Stimulated activated CD4-positive, alpha-beta T cell treated with anti-CD3 and anti-CD28 coated beads, TNF-alpha, amount 100 ng/mL, for 4 hours (primary cell): ENCODE measurements at places on chromosomes 11 and 22.
A peak's percentile ranks its signal among the peaks of the same experiment; 100 is the strongest.

DNA sequence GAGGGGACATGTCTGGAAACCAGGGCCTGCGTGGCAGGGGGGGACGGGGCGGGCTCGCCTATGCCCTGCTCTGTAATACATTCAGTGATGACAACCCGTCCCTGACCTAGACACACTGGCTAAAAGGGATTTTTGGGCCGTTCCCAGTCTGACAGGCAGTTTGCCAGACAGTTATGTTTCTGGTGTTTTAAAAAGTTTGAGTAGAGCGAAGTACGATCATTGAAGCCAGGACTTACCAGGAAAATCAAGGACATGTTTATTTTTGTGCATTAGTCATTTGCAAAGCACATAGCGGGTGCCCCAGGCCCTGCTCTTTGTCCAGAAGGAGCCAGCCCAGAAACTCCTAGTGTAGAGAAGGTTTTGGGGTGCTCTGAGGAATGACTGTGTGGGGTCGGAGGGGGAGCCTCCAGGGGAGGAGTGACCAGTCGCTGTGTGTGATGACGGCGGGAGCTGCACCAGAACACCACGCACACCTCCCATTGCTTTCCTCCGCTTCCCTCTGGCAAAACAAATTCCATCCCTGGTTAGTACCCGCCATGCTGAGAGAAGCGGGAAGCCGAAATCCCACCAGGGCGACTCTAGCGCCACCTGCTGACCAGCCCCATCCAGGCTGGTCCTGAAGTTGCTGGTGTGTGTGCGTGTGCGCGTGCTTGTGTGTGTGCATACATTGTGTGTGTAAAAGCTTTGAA, 50.8 kb downstream of the FBLN1 start:
- peak; percentile 5 for DNase-seq

DNA sequence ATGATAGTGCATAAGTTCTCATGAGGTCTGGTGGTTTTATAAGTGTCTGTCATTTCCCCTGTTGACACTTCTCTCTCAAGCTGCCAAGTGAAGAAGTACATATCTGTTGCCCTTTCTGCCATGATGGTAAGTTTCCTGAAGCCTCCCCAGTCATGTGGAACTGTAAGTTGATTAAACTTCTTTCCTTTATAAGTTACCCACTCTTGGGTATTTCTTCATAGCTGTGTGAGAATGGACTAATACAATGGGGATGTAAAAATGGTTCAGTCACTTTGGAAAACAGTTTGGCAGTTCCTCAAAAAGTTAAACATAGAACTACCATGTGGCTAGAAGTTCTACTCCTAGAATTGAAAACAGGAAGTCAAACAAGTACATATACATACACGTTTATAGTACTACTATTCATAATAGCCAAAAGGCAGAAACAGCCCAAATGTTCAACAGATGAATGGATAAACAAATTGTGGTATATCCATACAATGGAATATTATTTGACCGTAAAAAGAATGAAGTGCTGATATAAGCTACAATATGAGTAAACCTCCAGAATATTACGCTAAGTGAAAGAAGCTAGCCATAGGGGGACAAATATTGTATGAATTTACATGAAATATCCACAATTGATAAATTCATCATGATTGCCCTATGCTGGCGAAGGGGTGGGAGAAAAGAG, 16.0 kb upstream of the DKK3 start:
- DNase-seq = no peak

- DNase-seq = no peak
These were observed 79.1 kb upstream of the AKIP1 start for GRCh38 chr11:8831861-8832260.

- DNase-seq = no peak
These were observed 5.0 kb upstream of the ZDHHC5 start for GRCh38 chr11:57662893-57663292.

DNA sequence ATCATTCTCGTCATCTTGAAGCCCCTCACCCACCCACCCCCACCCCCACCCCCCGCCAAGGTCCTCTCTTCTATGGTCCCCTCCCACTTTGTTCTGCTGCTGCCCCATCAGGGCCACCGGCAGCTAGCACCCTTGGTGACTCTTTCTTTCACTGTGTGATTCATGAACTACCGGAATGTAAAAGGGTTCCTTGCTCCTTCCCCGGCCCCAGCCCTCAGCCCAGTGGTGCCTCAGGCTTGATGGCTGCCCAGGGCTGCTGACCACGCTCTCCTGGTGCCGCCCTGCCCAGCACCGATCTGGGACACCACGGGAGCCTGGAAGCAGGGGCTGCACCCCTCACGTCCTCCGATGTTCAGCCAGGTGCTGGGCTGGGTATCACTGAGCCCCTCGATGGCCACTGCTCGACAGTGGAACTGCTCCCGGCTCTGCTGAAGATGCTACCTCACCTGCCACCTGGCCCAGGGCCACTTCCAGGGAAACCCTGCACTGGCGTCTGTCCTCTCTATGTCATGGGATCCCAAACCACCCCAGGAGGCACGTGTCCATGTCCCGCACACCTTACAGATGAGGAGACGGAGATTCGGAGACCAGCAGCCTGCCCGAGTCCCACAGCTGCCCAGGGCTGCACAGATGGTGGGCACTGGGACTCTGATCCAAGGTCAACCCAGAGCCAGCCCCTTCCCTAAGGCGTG, 39.7 kb downstream of the IGLL5 start:
- no peak for DNase-seq

GRCh38 chr11:93155738-93156137, 42.1 kb downstream of the SLC36A4 start:
- no peak for DNase-seq

DNA sequence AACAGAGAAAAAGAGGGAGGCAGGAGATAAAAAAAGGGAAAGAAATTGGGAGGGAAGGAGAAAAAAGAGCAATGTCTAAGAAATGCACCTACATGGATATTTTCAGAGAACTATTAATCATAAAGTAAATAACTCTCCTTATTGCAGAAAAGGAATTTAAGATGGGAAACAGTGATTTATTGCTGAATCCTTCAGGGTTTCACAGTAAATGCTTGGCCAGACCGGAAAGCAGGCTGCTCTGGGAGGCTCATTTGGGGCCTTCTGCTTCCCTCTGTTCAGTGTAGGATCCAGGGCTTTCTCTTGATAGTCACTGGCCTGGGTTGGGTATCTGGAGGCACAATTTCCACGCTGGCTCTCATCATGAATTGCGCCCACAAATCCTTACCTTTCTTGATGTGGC, 324.3 kb upstream of the SORL1-AS1 start:
- DNase-seq = no peak

DNA sequence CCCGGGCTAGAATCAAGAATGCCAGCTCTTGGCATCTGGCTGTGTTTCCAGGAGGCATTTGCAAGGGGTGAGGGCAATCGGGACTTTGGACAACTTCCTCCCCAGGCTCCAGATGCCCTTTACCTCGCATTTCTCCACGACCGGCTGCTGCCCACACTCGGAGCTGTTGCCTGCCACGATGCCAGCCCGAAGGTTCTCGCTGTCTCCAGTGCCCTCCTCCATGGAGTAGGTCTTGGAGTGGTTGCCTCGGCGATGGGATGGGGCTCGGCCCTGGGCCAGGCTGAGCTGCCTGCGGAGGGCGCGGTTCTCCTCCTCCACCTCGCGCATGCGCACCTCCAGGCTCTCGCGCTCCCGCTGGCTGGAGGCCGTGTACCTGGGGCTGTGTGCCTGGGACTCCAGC, 270.0 kb downstream of the LARGE1 start:
- no peak for DNase-seq

- no peak for DNase-seq
These were observed 72.3 kb downstream of the MN1 start for GRCh38 chr22:27729246-27729645.

DNA sequence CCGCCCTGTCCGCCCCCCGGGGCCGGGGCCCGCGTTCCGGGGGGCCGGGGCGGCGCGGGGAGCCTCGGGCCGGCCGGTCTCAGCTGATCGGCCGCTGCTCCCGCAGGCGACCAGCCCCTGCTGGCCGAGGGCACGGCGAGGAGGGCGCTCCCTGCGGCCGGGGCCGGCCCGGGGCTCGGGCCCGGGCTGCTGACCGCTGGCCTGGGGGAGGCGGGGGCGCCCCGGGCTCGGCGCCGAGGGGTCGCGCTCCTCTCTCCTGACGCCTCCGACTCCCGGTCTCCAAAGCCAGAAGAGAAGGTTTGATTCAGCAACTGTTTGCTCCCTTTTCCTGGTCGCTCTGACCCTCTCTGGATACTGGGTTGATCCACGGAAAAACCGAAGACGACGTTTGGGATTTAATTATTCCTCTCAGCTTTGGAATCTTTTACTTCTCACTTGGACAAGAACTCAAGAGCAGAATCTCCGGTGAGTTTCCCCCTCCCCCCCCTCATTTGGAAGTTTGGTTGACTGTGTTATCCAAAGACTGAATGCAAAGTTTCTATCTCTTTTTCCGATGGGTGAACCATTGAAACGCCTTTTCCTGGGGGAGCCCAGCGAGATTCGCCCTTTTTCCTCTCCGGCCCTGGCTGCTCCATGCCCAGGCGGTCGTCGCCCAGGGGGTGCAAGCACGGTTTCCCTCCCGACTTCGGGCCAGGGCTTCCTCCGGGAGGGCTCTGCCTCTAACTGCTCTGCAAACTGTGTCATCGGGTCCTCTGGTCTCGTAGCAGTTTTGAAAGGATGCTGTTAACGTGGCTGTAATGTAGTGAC, 725 bp downstream of the KDM2A start:
- no peak for DNase-seq

DNA sequence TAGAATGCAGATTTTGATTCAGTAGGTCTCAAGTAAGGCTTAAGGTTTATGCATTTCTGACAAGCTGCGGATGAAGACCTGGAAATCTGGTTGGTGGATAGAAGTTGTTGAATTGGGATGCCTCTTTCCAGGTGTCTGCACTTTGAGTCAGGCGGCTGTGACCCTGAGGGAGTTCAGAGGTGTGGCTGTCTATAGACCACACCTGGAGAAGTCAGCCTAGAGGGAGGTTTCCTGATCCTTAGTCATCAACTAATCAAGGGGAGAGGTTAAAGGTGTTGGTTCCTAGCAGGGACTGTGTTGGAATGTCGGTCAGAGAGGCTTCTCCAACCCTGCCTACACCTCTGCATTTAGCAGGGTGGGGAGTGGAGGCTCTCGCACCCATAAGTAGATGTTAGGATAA, 8.0 kb downstream of the GLB1L2 start:
- no peak for DNase-seq

DNA sequence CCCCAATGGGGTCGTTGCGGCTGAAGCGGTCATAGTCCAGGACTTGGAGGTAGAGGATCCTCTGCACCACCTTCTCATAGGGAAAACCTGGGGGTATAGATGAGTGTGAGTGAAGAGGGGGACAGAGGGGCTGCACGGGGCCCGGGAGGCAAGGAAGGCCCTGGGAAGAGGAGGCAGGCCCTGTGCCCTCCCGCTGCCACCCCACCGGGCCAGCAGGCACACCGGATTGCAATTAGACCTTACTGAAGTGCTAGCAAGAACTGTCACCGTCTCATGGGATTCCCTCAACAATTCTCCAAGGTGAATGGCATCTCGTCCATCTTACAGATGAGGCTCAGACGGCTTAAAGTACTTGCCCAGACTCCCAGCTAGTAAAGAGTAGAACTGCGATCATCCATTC, 15.9 kb downstream of the LRRC10B start:
- no peak for DNase-seq

- DNase-seq = no peak
These were observed 21.2 kb downstream of the SCGB1A1 start for GRCh38 chr11:62439785-62440602.
